Stimulated activated CD4-positive, alpha-beta T cell treated with anti-CD3 and anti-CD28 coated beads, Interleukin-2, amount 100 ng/mL, for 24 hours (primary cell): ENCODE measurements at places on chromosomes 3 and 15.

GRCh38 chr15:93997071-93997658, 234.2 kb upstream of the MCTP2 start:
- no peak for DNase-seq

DNA sequence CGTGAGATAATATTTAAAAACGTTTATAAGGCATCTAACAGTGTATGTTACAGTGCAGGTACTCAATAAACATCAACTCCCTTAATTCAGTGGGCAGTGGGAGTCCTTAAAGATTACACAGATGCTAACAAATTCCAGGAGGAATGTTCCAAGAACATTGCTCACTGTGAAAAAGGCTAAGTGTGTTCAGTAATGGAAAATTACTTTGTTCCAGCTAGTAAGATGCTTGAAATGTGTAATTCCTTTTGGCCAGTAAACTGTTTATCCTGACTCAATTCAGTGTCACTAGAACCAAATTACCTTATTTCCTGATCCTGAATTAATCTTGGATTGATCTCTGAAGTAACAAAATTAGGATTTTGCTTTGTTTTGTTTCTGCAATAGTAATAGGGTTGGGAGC, 54.2 kb upstream of the SEMA6D start:
- no peak for DNase-seq

GRCh38 chr15:85404176-85404917, 23.9 kb downstream of the AKAP13 start:
- DNase-seq, result no peak

DNA sequence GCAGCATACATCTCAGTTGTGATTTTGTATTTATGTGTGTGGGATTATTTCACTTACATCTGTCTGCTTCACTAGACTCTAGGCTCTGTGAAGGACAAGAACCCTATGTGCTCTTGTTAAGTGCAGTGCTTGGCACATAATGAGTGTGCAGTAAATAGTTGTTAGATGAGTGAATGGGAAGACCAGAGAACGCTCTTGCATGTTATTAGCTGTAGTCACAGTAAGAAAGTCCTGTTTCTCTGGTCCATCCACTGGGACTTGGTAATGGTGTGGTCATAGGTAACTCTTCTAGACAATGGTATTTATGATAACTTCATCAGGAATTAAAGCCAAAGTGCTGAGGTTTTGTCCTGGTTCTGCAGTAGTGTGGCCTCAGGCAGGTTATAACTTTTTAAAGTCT, 1.4 kb upstream of the AQP9 start:
- no peak for DNase-seq

- DNase-seq, result no peak
These were observed 132.2 kb downstream of the GREM1 start for GRCh38 chr15:32849769-32850668.

- no peak for DNase-seq
These were observed 33.6 kb downstream of the AKAP13 start for GRCh38 chr15:85414037-85414436.

DNA sequence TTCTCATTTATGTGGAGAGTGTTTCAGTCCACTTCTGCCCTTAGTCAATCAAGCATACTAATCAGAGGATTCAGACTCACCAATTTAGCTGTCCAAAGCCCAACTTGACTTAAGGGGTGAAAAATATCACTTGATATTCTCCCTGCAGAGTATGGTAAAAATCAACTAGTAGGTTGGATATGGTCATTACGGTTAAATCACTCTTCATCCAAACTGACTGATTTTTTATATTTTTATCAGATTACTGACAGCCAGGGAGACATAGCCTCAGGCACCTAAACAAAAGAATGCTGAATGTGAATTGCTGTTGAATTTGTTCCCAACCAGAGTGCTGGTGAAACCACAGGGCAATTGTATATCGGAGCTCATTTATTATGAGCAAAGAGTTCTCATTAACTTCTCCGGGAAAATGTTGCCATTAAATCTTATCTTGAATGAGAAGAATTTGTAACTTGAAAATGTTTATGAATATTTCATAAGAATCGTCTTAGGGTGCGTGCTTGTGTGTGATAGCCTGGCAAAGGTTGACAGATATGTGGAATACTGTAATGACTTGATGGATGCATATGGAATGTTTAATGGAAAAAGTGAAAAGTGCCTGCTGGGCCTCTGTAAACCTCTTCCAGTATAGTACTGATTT, 411.2 kb downstream of the NAALADL2 start:
- no peak for DNase-seq

GRCh38 chr3:101890716-101891115, 41.4 kb downstream of the NFKBIZ start:
- no peak for DNase-seq

DNA sequence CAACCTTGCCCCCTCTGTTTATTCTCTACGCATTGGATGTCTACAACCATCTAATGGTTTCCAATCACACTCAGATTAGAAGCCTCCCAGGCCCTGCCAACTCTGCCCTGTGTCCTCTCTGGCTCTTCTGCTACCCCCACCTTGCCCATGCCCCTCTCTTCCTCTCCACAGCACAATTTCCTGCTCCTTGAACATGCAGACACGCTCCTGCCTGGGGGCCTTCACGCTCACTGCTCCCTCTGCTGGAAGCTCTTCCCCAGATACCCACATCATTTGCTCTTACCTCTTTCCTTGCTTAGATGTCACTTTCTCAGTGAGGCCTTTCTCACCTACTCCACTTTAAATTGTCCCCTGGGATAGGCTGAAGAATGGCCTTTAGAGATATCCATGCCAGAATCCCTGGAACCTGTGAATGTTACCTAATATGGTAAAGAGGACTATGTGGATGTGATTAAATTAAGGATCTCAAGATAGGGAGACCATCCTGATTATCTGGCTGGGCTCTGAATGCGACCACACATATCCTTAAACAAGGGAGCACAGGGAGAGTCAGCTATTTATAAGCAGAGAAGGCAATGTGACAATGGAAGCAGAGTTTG, 9.9 kb downstream of the KY start:
- no peak for DNase-seq

DNA sequence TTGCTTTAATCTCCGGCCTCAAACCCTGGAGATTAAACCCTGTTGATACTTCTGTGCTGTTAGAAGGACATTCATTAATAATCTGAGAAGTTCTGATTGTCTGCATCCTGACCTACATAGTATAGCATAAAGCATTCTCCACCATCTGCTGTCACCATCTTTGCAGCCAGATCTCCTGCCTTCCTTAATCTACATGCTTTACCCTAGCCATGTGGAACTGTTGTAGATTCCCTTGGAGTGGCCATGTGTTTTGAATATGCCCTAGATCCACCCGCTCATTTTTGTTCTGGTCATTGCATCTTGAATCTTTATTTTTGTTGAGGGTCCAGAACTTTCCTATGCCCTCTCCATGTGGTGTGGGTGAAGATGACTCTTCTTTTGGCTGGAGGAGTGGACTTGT, 110.3 kb downstream of the OXSM start:
- no peak for DNase-seq

GRCh38 chr3:184067573-184068055, 14.8 kb downstream of the HTR3C start:
- DNase-seq, result no peak

GRCh38 chr15:35646790-35647189, 100.8 kb upstream of the DPH6 start:
- no peak for DNase-seq

DNA sequence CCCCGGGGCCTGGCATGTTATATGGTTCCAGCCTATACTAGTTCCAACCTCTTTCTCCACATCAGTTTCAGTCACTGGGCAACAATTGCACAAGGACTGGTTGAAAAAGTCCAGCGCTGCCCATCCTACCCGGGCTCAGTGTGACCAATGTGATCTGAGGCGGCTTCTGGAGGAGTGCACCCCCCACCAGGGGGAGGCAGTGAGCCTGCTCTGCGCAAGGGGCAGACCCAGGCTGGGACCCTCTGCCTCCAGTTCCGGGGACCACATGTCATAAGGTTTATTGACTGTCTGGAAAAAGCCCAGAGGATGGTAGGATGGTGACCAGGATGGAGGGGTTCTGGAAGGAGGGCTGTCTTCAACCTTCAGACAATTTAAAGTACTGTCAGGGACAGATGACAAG, 25.6 kb upstream of the NR2E3 start:
- peak; percentile 27 for DNase-seq
